Brain pericyte (primary cell): ENCODE measurements at places on chromosomes 2 and 18.

- DNase-seq, result no peak
Measured at GRCh38 chr18:24534271-24534670, 73.8 kb downstream of the HRH4 start.

DNA sequence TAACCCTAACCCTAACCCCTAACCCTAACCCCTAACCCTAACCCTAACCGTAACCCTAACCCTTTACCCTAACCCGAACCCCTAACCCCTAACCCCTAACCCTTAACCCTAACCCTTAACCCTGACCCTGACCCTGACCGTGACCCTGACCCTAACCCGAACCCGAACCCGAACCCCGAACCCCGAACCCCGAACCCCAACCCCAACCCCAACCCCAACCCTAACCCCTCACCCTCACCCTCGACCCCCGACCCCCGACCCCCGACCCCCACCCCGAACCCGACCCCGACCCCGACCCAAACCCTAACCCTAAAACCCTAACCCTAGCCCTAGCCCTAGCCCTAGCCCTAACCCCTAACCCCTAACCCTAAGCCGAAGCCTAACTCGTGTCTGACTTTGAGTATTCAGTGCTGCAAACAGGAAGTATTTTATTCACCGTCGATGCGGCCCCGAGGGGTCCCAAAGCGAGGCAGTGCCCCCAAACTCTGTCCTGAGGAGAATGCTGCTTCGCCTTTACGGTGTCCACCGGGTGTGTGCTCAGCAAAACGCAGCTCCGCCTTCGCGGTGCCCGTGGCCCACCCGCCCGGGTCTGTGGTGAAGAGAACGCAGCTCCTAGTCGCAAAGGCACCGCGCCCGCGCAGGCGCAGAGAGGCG, 36.0 kb downstream of the FAM110C start:
- no peak for DNase-seq

DNA sequence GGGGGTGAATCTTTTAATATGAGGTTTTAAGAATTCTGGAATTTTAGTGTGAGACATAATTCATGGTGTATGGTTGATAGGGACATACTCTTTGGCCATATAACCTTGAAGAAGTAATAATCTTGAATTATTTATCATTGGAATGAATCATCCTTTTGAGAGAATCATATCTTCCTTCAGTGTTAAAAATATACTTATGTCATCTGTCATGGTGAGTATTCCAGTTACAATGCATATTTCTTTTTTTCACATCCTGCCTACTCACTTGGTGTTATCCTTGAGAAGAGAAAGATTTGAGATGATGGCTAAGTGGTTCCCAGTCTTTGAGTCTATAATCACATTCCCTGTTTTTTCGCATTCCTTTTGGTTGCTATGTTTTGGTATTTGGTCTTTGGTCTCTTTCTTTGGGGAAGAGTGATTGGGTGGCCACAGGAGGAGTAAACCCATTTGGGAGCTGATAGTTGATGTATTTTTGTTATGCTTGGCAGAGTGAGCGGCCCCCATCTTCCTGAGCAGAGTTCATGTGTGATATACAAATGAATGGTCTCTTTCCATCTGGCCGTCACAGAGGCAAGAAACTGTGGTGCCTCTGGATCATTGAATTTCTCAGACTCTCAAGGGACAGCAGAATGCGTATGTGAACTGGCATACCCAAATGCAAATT, 21.6 kb downstream of the ASAP2 start:
- DNase-seq, result no peak

DNA sequence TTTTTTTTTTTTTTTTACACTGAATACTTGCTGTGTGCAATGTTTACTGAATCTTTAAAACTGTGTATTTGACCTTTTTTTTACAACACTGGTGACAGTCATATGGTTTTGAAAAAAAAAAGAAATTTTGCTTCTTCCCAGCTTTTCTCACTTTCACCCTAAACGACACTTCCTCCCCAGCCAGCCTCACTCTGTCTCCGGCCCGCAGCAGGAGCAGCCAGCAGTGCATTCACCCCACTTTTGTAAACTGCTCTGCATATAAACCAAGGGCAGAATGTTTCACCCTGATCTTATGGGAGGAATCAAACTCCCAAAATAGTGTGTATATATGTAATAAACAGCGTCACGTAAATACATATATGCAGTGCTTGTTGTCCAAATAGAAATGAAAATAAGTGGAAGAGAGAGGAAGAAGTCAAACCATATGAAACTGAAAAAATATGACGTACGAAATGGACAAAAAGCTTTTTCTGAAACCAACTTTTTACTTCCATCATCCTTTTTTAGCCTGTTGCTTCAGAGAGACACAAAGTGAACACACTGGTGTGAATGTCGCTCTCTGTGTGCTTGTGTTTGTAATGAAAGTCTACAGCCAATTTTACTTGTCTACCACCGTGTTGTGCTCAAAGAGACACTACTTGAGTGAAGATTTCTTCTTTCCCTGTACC, 54.2 kb downstream of the ZCCHC2 start:
- DNase-seq, result no peak

GRCh38 chr2:70471129-70471528, 82.5 kb downstream of the TGFA start:
- DNase-seq, result no peak

DNA sequence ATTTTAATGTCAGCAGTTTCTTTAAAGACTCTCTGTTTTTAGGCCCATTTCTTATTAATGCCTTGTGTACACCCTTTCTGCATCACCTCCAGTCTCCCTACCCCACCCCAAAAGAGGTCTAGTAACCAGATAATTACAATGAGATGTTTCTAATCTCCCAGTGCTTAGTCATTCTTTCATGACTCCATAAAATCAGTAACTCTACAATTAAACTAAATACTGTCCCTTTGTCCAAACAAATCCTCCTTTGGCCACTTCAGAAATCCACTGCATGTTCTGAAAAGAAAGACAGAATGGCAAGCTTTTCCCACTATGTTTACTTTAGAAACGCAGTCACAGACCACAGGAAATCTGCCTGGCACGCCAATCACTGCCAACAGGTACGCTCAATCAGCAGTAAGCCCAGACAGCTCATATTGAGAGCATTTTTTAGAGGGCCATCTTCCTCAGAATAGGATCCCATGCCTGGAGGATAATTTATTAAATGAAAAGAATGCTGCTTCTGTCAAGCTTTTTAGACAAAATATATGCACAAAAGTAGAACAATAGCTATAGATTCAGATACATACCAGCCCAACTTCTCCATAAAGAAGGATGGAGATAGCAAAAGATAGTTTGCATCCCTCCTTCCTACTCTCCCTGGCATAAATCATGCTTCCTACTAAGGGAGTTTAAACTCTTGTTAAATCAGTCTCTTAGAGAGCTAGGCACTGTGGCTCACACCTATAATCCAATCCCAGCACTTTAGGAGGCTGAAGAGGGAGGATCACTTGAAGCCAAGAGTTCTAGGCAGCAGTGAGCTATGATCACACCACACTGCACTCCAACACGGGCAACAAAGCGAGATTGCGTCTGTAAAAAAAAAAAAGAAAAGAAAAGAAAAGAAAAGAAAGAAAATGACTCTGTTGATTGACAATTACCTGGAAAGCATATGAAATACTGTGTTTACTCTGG, 14.6 kb downstream of the CLASP1 start:
- DNase-seq, result no peak

- no peak for DNase-seq
Measured at GRCh38 chr2:180679693-180680092, 300.7 kb upstream of the UBE2E3 start.

GRCh38 chr2:44912660-44913059, 28.8 kb upstream of the SIX3 start:
- DNase-seq, result no peak

GRCh38 chr18:22422909-22423548, 5.3 kb upstream of the CTAGE1 start:
- no peak for DNase-seq

- no peak for DNase-seq
Measured at GRCh38 chr2:120453635-120453998, 107.7 kb downstream of the INHBB start.

DNA sequence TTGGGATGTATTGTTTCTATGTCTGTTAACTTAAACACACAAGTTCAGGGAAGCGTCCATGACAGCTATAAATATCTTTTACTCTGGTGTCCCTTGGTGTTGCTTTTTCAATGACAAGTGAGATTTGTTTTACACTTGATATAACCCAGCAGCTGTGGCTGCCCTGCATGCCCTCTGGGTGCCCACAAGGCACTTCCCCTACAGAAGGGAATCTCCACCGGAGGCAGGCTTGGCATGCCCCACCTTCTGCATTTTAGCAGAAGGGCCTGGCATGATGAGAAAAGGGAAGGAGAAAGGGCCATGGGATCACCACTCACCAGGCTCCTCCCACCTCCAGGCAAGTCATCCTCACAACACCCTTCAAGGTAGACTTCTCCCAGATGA, 68.7 kb downstream of the TMEM247 start:
- no peak for DNase-seq

- no peak for DNase-seq
Measured at GRCh38 chr2:42962508-42962953, 170.1 kb upstream of the HAAO start.

GRCh38 chr2:101087638-101088037, 63.5 kb downstream of the TBC1D8 start:
- no peak for DNase-seq

GRCh38 chr2:217691920-217692666, 310.7 kb downstream of the TNS1 start:
- no peak for DNase-seq

DNA sequence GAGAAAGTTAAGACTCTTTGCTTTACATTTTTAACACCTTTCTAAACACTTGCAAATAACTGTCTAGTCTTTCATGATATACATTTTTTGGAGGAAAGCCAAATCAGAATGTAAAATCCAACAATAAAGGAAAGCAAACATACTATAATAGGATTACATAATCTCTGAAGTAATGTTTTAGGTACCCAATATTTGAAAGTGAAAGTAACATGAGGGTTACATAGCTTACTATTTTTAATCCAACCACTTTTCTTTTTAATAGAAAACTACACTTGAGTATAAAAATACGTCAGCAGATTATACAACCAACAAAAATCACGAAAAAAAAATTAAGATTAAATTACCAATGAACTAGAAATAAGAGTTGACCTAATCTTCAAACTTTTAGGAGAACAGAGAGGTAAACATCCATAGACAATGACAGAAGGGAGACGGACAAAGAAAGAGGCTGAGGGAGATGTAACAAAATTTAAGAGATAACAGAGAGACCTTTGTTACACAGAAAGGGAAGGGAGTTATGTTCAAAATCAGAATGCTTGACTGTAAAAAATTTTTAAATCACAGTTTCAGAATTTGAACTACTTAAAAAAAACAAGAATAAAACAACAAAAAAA, 150.0 kb downstream of the IKZF2 start:
- no peak for DNase-seq

DNA sequence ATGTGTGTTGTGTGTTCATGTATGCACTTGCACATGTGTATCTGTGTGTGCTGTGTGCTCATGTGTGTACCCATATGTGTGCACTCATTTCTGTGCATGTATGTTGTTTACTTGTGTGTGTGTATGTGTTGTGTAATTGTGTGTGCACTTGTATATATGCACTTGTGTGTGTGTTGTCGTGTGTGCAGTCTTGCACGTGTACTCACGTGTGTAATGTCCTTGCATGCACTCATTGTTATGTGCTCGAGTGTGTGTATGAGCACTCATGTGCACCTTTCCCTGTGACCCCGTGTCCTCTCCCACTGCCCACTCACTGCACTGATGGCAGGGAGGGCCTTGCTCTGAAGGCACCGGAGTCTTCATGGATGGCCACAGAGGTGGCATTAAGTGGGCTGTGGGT, 92.0 kb downstream of the SMIM21 start:
- no peak for DNase-seq

GRCh38 chr18:23307567-23308295, 145.4 kb upstream of the RIOK3 start:
- no peak for DNase-seq
